GM20000 (cell line): ENCODE measurements at places on chromosomes 16 and 17.

DNA sequence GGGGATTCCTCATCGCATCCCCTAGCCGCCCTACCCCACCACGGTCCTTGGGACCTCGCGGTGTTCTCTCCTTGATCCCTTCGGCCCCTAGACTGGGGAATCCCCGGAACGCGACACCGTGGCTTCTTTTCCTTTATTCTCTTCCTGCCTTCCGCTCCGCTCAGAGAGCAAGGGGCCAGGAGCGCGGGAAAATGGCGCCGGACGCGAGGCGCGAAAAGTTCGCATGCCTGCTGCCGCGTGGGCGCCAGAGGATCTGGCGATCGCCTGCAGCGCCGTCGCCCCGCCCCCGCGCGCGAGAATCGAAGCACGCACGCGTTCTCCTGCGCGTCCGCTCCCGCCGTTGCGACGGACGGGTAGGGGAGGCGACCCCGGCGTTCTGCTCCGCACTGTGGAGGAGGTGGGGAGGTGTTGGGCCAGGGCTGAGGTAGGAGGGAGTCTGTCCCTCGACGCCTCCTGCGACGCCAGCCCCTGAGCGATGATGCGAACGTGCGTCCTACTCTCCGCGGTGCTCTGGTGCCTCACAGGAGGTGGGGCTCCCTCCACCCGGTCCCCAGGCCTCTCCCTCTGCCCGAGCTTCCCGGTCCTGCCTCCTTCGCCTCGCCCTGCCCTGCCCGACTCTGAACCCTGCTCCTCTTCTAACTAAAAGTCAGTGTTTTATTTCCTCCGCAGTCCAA lies at the start of gene ZPBP2:
Gene ZPBP2, plus strand, starts transcription at position 323 of the 674 bp plus-strand sequence. Its CDS starts 153 bp downstream, at position 476.
- no peak for DNase-seq

DNA sequence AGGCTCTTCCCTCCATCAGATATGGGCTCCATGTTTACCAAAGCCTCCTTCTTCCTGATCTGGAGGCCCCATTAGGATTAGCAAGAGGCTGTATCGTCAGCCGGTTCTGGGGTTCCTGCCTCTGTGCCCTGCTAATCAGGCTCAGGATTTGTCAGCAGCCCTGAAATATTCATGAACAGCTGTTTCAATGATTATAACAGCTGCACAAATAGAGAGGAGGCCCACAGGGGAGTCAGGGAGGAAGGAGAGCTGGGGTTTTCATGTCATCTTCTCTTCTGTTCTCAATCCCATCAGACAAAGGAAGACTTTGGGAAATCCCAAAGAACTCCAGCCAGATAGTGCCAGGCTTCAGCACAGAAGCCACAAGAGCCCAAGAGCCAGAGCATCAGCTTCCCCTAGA lies 72.3 kb upstream of the MMP2 start:
- DNase-seq, result no peak

GRCh38 chr16:28491230-28491969 lies 474 bp downstream of the CLN3 start:
- DNase-seq, result no peak

- no peak for DNase-seq
These were observed 1.0 kb upstream of the ZNF500 start for GRCh38 chr16:4767872-4768548.

GRCh38 chr16:19717741-19718623 lies at the start of the genes IQCK and KNOP1:
IQCK (plus strand) TSS chr16:19718271; CDS start chr16:19718307, 36 bp downstream.
KNOP1 (minus strand) TSS chr16:19718227; CDS start chr16:19715035, 3,192 bp downstream.
- DNase-seq, result peak; percentile 97

DNA sequence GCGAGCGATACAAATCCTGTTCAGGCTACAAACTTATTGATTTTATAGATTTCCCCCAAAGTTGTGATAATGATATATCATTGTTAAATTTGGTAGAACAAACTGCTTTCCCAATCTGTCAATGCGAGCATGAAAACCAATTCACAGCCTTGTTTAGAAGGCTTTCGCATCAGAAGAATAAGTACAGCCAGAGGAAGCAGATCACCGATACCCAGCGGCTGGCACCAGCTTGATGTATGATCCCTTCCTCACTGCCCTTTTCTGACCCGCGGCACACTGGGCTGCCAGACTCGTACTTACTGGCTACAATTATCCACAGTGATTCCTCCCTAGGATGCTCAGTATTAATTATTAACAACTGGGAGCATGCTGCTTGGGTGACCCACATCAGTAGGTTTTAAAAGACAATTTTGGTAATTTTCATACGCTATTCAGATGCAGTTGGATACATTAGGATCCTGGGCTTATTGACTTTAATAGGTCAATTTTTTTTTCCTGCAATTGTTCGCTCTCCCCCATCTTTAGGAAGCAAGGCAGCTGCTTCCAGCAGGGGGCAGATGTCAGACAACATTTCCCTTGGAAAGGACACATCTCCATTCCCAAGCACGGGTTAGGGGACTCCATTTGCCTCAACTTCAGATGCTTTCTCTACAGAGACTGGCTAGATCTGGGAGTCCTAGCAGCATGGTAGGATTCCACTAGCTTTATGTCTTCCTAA lies 582.7 kb upstream of the PSMD7 start:
- no peak for DNase-seq

DNA sequence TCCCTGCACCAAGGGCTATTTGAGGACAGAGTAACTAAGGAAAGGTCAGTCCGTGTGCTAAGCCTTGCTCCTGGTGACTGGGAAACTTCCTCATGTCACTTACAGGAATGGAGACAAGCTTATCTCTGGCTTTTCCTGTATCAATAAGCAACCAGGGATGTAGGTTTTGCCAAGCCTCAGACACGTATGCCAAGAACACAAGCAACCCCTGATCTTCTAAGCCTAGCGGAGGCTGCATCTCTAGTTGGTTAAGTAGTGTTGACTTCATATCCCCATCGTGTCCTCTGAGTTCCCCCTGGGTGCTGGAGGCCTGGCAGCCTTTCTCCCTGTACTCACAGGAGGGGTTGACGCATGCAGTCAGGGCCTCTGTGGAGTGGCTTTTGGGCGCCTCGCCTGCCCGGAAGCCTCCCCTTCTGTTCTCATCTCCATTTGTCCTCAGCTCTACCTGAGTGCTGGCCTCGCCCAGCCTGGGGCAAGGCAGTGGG lies 1.4 kb upstream of the C1QTNF1 start:
- DNase-seq, result no peak

- no peak for DNase-seq
These were observed 40.7 kb downstream of the COTL1 start for GRCh38 chr16:84577034-84577803.

- no peak for DNase-seq
These were observed 6.2 kb downstream of the SLC13A5 start for GRCh38 chr17:6706996-6707395.

- DNase-seq, result no peak
These were observed 824 bp upstream of the MPP2 start for GRCh38 chr17:43907998-43908721.

- DNase-seq, result no peak
These were observed 110.1 kb downstream of the ADAMTS18 start for GRCh38 chr16:77324729-77325128.

DNA sequence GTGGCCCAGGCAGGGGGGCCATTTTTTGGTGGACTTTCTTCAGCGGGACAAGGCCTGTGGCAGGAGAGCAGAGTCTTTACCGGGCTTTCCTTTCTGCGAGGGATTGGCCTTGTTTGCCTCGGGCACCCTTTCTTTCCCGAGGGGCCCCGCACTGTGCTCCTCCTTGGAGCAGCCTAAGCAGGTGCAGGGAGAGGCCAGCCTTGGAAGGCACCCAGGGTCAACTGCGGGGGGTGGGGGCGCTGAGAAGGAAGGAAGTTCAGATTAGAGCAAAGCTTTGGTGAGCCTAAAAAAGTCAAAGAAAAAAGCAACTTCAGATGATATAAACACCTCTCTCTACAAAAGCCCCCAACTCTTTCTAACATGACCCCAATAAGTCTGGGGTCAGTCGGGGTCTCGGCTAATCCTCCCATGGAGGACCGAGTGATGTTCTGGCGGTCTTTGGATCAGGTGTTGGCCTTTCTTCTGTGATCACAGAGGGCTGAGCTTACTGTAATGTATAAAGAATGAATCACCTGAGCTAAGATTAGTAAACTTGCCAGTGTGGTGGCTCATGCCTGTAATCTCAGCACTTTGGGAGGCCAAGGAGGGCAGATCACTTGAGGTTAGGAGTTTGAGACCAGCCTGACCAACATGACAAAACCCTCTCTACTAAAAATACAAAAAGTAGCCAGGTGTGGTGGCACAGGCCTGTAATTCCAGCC lies 63.0 kb downstream of the PGS1 start:
- no peak for DNase-seq

DNA sequence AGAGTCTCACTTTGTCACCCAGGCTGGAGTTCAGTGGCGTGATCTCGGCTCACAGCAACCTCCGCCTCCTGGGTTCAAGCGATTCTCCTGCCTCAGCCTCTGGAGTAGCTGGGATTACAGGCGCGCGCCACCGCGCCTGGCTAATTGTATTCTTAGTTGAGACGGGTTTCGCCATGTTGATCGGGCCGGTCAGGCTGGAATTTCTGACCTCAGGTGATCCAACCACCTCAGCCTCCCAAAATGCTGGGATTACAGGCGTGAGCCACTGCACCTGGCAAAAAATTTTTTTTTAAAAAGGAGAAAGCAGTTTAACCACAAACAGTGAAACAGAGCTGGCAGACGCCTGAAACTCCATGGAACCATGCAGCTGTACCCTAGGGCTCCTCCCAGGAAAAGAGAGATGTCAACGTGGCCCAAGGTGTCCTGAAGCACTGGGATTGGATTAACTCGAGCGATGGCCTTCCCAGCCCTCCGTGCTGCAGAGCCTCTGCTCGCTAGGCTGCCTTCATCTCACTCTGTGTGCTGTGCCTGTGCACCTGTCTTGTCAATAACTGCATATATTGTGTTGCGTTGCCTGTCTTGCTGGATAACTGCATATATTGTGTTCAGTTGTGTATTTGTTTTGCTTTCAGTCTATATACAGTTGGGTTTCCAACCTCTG lies 29.6 kb upstream of the FOXK2 start:
- no peak for DNase-seq

- DNase-seq, result no peak
These were observed 740 bp upstream of the POLR3E start for GRCh38 chr16:22296225-22297113.

- no peak for DNase-seq
These were observed 31.0 kb upstream of the RHOT1 start for GRCh38 chr17:32111141-32111771.

- DNase-seq, result peak; percentile 83
These were observed 28.8 kb downstream of the MPP2 start for GRCh38 chr17:43878260-43879175.

GRCh38 chr17:73160980-73161630 lies 3.7 kb upstream of the SSTR2 start:
- DNase-seq, result no peak

GRCh38 chr16:78128913-78129312 lies 29.5 kb downstream of the WWOX start:
- DNase-seq, result no peak

DNA sequence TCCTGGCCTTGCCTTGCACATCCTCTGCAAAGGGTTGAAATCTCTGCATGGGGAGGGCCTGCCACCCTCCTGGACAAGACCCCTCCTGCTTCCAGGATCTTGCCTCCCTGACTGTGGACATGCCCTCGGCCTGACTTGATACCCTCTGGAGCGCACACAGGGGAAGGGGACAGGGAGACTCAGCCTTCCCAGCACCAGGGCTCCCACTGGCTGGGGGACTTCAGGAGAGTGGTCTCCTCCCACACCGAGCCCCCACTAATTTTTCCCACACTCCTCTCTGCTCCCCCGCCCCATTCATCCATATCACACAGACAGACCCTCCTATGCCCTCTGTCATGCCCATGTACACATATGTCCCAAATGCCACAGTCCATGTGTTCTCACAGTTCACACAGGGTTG lies 14.3 kb downstream of the SGCA start:
- no peak for DNase-seq

- DNase-seq, result no peak
These were observed 660.7 kb upstream of the EEF2KMT start for GRCh38 chr16:5758281-5758680.

- DNase-seq, result no peak
These were observed 124.6 kb downstream of the C16orf95 start for GRCh38 chr16:87192452-87193073.

GRCh38 chr16:58031016-58031800 lies 5.7 kb downstream of the MMP15 start:
- peak; percentile 13 for DNase-seq

GRCh38 chr16:54213322-54213721 lies 73.3 kb downstream of the IRX3 start:
- no peak for DNase-seq

GRCh38 chr16:50806099-50807062 lies 64.5 kb downstream of the CYLD start:
- DNase-seq, result peak; percentile 83

GRCh38 chr17:18158022-18158600 lies 25.5 kb upstream of the ALKBH5 start:
- peak; percentile 93 for DNase-seq

DNA sequence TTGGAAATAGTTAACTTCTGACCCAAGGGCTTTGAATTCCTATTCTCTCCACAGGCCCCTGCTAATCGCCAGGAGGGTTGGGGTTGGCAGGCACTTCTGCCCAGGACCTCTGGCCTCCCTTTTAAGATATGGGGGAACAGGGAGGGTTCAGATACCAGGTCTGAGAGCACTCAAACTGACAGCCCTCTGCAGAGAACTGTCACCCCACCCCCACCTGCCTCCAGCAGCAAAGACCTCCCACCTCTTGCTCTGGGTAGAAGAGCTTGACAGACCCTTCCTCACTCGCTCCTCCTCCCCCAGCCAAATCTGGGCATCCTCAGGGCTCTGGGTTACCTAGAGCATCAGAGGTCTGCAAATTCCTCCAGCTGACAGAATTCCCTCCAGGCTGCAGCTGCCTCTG lies 11.6 kb downstream of the CDH3 start:
- no peak for DNase-seq

DNA sequence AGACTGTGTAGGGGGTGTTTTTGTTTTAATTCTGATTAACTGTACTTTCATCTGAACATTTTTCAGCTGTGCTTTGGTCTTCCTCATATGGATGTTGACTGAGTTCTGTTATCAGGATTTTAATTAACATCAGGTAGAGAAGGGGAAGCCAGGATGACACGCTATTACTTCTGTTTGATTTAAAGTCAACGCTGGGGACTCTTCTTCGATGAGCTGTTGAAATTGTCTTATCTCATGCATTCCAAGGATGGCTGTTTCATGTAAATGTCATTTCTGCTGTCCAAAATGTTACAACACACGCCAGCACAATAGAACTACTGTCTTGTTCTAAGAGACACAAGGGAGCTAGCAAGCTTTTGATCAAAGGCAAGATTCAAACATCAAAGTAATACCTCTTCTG lies 263.3 kb upstream of the CDH5 start:
- no peak for DNase-seq

GRCh38 chr17:48484256-48484655 lies 46.6 kb downstream of the HOXB1 start:
- DNase-seq, result no peak

DNA sequence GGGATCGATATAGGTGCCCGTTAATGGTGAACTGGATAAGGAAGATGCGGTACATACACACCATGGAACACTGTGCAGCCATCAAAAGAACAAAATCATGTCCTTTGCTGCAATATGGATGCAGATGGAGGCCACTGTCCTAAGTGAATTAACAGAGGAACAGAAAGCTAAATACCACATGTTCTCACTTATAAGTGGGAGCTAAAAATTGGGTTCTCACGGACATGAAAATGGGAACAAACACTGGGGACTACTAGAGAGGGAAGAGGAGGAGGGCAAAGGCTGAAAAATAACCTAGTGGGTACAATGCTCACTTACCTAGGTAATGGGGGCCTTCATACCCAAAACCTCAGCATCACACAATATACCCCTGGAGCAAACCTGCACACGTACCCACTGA lies 302.6 kb downstream of the XYLT1 start:
- DNase-seq, result no peak

- DNase-seq, result peak; percentile 65
These were observed 636 bp downstream of the WWOX start for GRCh38 chr16:78100112-78100467.

- no peak for DNase-seq
These were observed 2.1 kb upstream of the SEPTIN12 start for GRCh38 chr16:4790261-4790660.
